ENCODE measurements at places on chromosomes 5 and 9.

GRCh38 chr9:17531642-17532254, 47.1 kb upstream of the SH3GL2 start:
- no peak for DNase-seq

DNA sequence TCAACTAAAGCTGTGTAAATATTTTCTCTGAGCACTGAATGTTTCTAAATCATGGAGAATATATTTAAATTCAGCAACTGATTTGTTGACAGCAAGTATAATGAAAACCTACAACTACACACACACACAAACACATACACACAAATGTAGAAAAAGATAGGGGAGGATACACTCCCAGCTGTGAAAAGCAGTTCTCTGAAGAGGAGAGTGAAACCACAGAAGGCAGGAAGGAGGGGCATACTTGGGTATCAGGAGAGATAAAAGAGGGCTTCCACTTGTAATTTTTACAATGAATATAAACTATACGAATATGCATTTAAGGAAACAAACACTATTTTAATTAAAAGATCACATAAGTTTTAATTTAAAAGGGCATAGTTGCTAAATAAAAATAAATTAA, 227.8 kb upstream of the SLC24A2 start:
- DNase-seq = no peak

GRCh38 chr5:76642390-76643040, 19.3 kb upstream of the F2RL2 start:
- DNase-seq = no peak

DNA sequence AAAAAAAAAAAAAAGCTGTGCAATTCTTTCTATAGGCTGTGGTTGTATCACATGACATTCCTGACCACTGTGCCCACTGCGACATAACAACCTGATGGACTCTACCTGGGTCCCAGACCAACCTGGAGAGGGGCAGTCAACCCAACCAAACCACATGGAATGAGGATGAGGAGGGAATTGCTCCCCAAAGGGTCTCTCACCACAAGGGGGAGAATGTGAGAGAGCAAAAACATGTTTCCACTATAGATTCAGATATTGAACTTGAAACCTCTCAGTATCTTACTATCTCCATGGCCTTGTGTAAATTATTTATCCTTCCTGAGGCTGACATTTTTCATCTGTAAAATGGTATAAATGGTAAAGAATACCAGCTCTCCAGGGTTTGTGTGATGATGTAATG, 66.9 kb upstream of the SV2C start:
- no peak for DNase-seq

GRCh38 chr9:94802793-94803192, 76.3 kb downstream of the AOPEP start:
- DNase-seq = no peak

DNA sequence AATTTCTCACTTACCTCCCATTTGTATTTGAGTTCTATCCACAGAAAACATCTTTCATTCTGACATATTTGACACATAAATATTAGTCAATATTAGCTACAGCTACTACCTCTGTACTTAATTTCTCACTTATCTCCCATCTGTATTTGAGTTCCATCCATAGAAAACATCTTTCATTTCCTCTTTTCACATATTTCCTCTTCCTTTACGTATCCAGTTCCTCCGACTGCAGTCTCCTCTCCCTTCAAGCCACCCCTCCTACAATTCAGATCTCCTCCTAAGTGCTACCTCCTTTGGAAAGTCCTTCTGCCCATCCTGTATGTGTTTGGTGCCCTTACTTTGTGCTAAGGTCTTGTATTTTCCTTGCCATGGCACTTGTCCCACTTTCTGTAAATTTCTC, 1.6 kb downstream of the SREK1IP1 start:
- no peak for DNase-seq

- no peak for DNase-seq
Observed at GRCh38 chr9:113915817-113916434, 39.8 kb downstream of the ZNF618 start.

DNA sequence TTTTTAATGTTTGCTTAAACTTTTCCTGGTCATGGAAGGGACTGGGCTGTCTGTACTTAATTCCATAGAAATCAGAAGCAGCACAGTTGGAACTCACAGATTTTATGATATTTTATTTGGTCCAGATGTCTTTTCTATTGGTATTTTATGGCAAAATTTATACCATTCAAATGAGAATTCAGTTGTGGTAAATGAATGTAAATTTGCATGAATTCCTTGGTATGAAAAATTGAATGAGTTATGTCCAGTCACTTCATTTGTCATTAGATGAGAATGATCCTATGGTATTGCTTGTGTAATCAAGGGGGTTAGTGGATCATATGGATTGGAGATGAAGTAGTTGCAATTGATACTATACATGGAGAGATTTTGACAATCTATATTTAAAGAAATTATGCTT, 188.0 kb downstream of the KDM4C start:
- no peak for DNase-seq

DNA sequence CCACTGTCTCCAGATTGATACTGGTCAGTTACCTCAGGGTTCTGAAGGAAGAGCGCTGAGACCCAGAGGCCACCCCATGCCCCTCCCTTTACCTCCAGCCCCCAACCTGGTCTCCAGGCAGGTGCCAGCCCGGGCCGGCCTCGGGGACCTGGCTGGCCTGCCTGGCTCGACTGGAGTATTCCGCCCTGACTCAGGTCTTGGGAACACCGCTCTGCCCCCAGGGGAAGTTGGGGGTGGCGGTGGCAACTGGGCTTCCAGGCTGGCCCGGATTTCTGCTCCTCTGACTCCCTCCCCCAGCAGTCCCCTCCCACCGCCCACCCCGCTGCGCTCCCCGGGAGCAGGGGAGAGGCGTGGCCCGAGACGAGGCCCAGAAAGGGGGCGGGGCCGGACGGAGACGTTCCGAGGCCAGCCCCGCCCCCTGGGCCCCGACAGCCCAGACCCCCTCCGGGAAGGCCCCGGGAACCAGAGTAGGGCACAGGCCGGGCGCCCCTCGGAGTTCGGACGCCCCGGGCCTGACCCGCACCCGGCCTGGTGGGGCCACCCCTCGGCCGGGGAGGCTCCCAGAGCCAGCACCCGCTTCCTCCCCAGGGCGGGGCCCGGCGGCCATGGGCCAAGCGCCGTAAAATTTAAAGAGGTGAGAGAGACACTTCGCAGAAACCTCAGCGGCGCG, 82.5 kb upstream of the ZBTB43 start:
- peak; percentile 92 for DNase-seq

DNA sequence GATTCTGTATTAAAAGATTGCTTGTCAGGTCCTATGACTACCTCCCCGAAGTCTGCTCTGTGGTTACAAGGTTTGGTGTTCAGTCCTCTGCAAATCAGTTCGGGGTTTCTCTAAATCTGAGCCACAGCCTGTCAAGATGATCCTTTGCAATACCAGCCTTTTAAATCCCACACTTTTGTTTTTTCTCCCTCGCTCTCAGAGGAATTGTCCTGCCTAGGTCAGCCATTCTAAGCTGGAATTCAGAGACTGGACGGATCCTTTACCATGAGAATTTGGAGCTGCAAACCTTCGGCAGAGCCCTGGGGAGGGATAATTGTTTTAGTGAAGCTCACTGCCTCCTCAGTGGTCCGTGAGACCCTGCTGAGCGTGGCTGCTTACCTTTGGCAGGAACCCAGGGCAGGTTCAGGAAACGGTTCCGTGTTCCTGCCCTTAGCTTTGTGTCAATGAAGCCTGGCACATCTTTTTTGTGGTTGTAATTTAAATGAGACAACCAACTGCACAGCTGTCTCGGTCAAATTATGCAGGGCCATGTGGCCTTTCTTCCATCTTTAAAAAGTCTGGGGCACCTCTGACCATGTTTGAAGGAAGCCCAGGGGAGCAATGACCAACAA, 47.2 kb downstream of the EBF1 start:
- no peak for DNase-seq

DNA sequence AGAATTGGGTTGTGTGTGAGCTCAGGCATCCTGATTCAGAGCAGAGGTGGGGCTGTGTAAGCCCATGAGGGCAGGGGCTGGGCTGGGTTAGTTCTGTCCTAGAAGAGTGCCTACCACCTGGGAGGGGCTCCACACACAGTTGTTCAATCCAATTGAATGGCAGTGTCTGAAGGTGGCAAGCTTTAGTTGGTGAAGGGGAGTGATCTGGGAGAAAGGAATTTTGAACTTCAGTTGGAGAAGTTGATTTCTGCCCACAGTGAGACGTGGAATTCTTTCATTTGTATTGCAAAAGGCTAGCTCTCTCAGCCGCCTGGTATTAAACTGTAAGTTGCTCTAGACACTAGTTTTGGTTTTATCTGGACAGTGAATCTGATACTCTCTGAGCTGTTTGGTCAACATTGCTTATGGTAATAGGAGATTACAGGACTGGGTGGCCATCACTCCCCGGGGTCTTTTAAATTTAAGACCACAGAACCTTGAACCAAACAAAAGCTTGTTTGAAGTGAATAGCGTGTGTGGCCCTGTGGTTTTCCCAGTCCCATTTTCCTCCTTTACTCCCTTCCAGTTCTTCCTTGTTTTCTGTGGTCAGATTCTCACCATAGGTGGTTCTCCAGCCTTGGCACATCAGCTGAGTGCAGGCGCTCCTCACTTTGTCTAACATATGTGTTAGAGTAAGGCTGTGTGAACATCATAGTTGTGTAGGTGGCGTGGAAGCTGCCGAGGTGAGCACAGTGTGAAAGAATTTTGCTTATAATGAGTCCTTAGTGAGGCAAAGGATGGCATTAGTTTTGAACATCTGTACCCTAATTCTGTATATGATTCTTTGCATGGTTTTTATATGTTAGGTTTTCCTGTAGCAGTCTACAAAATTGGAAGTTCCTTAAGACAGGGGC, 78.0 kb downstream of the ARHGAP26 start:
- no peak for DNase-seq

DNA sequence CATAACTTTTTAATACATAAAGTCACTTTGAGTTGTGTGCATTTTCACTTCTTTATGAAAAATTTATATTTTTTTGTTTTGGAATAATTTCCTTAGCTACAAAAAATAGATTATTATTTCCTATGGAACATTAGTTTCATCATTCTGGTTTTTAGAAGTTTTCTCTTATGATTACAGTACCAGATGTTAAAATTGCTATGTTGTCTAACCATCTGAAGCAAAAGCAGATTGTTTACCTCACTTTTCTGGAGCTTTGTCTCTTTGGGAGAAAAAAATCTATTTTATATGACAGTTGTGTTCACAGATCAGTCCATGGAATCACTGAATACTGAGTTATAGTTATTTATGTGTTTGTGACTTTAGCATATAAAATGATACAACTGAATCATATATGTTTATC, 708.9 kb upstream of the RIOK2 start:
- no peak for DNase-seq

GRCh38 chr9:81986051-81986450, 2.5 kb upstream of the SPATA31D1 start:
- DNase-seq = no peak

GRCh38 chr5:85920984-85921383, 696.8 kb upstream of the COX7C start:
- no peak for DNase-seq

- DNase-seq = no peak
Observed at GRCh38 chr5:171757853-171758535, 27.6 kb upstream of the SMIM23 start.

GRCh38 chr5:125463466-125464092, 717.1 kb upstream of the ZNF608 start:
- no peak for DNase-seq

DNA sequence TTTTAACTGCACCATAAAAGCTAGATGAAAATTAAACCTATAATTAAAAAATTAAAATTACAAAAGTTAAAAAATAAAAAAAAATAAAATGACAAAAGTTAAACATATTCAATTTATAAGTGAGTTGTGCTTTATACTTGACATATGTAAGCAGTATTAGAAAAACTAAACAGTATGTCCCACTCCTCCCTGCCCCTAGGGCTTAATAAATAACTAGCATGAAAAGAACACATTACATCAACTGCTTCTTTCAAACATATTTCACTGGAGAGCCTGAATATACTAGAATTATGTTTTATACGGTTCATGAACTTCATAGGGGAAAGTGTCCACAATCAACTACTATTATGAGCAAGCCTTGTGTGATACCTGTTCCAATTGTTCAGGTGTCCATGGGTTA, 47.6 kb downstream of the ECPAS start:
- no peak for DNase-seq

GRCh38 chr9:117088140-117088539, 326.7 kb downstream of the ASTN2 start:
- DNase-seq = no peak

DNA sequence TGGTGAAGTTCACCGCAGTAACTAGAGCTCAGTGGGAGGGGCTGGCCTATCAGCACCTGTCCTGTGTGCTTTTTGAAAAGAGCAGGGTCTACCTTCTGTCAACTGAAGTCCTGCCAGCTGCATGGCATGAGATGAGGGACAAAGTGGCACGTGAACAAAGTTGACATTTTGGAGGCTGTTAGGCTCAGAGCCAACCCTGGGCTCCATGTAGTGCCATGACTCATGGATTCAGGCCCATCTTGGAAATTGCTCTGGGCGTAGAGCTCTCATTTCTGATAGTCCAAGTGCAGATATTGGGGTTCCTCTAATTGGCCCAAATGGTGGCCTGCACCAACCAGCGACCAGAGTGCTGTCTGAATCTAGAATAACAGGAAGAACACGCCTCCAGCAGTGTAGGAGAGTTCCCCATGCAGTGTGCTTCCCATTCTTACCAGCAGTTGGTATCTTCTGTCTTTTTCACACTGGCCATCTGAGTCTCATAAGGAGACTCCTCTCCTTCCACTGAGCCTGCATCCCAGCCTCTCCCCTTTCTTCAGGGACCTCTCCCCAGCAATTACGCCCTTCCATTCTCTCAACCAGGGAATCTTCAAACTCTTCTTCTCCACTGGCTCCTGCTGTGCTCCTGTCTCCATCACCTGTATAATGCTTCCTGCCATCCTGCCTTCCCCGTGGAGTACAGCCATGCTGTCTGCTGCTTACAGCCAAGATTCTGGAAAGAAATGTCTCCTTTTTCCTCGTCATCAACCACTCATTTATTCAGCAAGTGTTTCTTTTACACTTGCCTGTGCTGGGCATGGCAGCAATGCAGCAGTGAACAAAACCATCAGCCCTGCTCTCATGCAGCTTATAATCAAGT, 30.4 kb downstream of the IRF1 start:
- no peak for DNase-seq

Measured in natural killer cell treated with Interleukin-12 subunit alpha and Interleukin-12 subunit beta and Interleukin-15 and Interleukin-18, amount 100 ng/mL, for 72 hours (primary cell).